ENCODE measurements at places on chromosomes 12 and 14. TPM values are rescaled to one million over a fixed set of nuclear protein-coding genes. Genes with fewer than 3 reads are reported as not detected.

DNA sequence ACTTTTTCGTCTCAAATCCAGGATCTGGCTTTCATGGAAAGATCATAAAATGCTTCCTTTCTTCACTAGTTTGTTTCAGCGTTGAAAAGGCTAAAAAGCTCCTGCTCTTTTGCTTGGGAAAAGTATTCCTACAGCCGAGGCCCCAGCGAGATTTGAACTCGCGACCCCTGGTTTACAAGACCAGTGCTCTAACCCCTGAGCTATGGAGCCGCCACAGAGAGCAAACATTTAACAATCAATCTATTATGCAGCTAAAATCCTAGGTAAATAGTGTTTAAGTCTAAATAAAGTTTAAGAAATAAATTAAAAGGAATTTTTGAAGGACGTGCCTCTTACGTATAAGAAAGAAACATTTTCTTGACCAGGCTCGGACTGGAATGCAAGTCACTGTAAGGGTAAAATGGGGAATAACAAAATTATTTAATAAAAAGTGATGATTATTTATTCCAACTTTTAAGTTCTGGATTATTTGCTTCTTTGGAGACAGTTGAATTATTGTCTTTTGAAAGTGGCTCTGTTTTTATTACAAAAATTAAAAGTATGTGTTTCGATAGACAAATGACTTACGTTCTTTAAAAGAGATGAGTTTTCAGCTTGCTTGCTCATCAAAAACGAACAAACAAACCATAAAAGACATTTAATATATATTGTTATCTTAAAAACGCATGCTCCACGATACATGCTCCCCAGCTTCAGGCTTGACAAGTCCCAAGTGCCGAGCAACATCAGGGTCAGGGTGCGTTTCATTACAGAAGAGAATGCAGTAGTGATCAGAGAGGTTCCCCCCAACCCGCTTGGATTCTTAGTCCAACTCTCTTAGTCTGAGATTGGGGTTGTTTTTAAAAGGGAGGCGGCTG lies 10.2 kb downstream of the OR6S1 start:
- no peak for DNase-seq

DNA sequence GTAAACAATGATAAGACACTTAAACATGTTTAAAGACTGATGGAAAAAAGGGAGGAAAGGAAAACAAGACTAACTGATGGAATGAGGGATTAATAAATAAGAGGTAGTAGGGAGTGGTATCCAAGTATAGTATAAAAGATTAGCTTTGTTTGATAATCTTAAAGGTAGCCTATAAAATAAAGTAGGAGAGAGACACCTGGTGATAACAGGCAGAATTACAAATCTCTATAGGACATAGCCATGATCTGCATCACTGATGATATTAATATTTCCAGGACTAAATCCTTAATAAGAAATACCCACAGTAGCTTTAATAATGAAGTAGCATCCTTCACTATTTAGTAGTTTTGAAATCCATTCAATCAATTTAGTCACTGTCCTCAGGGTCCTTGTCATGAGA lies 30.4 kb downstream of the DLGAP5 start:
- peak; percentile 41 for DNase-seq

DNA sequence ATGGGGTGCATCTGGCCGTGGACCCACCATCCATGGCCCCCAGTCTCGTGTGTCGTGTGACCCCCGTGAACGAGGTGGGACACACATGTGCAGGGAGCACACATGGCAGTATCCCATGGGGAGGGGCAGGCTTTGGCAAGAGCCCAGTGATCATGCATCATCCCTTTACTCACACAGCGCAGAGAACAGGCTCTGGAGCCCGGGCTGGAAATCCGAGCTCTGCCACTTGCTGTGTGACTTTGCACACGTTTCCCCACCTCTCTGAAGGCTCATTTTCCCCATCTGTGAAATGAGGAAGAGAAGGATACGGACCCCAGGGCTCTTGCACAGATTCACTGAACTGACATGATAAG lies 119.9 kb downstream of the PHETA1 start:
- no peak for DNase-seq

DNA sequence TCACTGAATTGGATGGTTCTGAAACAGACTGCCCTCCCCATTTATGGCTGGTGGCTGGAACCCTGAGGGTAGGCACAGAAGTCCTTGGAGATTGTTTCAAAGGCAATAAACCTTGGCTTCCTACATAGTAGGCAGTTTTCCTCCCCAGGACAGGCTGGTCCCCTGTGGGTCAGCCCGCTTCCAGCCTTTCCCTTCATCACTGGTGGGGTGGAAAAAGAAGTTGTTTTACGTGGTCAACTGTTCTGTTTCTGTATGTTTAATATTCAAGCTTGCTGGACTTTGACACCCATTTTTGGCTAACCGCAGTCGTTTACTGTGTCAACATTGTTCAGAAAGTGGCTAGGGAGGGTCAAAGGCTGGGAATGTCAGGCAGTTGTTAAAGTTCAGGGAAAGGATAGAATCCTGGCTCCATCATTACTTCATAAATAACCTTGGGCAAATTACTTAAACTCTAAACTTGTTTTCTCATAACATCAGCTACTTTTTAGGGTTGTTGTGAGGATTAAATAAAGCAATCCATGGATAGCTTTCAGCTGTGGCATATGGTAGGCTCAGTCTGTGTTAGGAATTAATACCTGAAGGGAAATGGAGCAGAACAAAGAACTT lies 2.4 kb downstream of the KLHDC2 start:
- DNase-seq = no peak

GRCh38 chr12:48419116-48419935 lies 53.0 kb upstream of the ANP32D start:
- no peak for DNase-seq

GRCh38 chr12:48061938-48062719 lies 43.8 kb downstream of the SENP1 start:
- no peak for DNase-seq

GRCh38 chr12:52411815-52412214 lies 5.7 kb upstream of the KRT82 start:
- DNase-seq = no peak

DNA sequence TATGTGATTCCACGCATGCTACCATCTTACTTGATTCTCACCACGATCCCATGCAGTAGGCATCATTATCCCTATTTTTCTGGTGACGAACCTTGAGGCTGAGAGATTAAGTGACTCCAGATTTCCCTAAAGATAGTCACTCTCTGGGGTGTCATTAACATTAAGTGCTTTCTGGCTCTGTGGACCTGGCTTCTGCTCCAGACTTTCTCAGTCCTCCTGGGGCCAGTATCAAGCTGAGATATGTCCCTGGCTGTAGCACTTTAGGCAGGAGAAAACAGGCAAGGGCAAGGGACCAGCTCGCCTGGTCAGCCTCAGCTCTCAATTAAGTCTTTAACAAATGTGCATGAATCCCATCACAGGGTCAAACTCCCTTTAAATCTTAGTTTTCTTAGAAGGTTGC lies 38.3 kb upstream of the PRB2 start:
- DNase-seq = no peak

DNA sequence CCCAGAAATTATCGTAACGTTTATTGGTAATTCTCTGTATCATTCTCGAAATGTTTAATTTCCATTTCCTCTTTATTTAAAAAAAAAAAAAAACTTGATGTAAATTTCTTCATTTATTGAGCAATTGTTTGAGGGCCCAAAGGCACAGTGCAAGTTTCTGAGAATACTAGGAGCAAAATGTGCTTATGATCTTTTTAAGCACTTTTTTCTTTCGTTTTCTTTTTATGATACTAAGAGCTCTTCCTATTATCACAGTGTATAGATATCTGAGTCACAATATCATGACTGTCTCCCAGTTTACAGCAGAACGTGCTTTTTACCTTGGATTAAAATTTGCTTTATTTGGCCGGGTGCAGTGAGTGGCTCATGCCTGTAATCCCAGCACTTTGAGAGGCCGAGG lies 5.6 kb downstream of the ATP2A2 start:
- no peak for DNase-seq

GRCh38 chr14:71240171-71240570 lies 332.9 kb downstream of the PCNX1 start:
- DNase-seq = no peak

DNA sequence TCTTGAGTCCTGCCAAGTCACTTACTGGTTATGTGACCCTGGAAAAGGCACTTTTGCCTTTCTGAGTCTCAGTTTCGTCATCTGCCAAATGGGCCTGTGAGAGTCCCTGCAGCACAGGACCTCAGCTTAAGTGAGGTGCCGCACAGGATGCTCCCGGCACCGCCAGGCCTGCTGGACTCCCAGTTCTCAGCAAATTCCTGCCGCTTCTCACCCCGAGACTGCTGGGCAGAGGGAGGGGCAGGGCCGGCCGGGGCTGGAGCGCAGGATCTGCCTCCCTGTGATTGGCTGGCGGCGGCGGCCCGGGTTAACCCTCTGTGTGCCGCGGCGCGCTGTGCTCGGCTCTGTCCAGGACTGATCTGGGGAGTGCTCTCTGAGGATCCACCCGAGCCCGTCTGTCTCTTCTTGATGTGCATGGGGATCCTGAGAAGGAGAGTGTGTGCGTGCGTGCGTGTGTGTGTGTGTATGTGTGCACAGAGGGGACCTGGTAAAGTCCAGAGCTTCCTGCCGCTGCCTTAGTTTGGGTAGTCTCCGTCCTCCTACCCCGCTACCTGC lies 8.6 kb downstream of the SETD1B start:
- peak; percentile 56 for DNase-seq

DNA sequence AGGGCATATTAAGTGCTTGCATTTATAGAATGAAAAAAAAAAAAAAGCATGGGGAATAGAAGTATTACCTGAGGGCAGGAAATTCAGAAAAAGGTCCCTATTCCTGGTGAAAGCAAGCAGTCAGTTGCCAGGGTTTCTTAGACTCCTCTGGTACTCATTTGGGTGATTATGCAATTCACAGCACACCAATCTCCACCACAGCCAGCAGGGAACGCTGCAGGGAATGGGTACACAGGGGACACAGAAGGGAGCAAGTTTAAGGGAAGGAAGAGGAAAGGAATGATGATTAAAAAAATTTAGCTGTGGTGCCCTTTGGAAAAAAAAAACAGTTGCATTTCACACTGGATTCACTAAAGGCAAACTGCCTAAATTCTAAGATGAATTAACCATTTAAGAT lies 14.2 kb downstream of the BLTP3B start:
- DNase-seq = no peak

DNA sequence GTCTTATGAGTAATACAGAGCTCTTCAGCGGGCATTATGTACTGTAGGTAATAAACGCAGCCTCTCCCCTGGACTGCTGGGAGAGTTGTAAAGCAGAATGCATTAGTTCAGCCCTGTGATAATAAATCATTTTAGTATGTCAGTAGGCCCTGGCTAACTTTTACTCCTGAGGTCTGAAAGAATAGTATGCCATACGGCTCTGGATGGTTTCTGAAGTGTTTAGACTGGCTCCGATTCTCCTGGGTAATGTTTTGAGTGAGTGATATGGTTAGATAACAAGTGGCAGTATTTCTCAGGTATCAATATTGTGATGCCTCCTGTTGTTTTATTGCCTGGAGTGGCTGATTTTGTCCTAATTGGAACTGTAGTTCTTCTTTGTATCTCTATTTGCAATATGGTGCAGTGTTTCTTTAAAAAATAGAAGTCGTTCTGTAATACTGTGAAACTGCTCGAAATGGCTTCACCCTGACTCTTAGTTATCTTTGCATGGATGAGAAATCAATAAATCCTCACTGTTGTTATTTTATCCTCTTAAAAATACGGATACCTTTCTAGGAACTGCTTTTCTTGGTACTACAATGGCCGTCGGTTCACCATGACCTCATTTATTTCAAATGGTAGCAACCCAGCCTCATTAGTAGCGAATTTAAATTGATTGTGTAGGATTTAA lies 100.2 kb downstream of the PDZRN4 start:
- DNase-seq = no peak

DNA sequence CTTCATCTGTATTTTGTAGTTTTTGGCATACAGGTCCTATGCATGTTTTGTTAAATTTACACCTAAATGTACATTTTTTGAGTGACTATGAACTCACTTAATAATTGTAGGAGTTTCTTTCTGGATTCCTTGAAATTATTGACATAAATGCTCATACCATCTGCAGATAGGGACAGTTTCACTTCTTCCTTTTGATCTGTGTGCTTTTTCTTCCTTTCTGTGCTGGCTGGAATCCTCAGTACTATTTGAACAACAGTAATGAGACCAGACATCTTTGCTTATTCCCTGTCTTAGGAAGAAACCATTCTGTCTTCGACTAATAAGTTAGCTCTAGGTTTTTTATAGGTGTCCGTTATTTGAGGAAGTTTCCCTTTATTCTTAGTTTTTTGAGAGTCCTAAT lies 110.3 kb downstream of the ADGRD1 start:
- no peak for DNase-seq

- peak; percentile 76 for DNase-seq
Observed at GRCh38 chr14:65412856-65413738, 567 bp downstream of the FUT8 start.

GRCh38 chr14:43165651-43166050 lies 1341.4 kb downstream of the FSCB start:
- DNase-seq = no peak

DNA sequence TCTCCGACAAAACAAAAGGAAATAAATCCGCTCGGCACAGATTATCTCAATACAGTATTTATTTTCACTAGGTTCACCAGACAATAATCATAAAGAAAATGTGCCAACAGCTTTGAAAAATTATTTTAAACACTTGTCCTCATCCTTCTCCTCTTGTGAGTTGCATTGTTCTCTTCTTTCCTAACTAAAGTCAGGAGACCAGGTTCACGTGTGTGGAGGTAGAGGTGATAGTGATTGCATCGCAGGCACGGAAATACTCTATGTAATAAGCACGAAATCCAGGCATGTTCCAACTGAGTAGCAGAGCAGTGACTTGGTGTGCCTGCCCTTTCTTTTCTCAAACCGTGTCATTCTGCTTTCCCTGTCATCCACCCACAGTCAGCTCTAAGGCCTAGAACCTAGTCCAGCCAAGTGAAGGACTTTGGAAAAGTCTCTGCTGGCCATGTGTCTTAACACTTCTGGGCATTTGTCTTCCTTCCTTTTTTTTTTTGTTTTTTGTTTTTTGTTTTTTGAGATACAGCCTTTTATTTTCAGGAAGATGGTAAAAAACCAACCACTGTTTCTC lies 939 bp upstream of the SEL1L start:
- no peak for DNase-seq

Gene SLC10A1
- not detected for polyA plus RNA-seq

Gene PRH2
- not detected for polyA plus RNA-seq

Gene BCL2L14
- 0.26 TPM for polyA plus RNA-seq

Gene SYT10
- polyA plus RNA-seq = not detected

Gene TRIP11
- polyA plus RNA-seq = 15.3 TPM

Gene DENND5B
- polyA plus RNA-seq = 23.9 TPM

Gene NKX2-8
- not detected for polyA plus RNA-seq

Gene TMEM229B
- polyA plus RNA-seq = 0.31 TPM

Gene JAG2
- 52.1 TPM for polyA plus RNA-seq

Gene PTPN6
- polyA plus RNA-seq = 6.8 TPM

Gene PAPLN
- polyA plus RNA-seq = 2.4 TPM

Gene NFATC4
- polyA plus RNA-seq = 34.8 TPM

Gene CLBA1
- polyA plus RNA-seq = 5.0 TPM

Gene MSI1
- 6.4 TPM for polyA plus RNA-seq

Gene AQP2
- polyA plus RNA-seq = not detected

Measured in hindlimb muscle (tissue), 1 donor.